ENCODE measurements at places on chromosomes 3 and 15. TPM values are rescaled to one million over a fixed set of nuclear protein-coding genes. Genes with fewer than 3 reads are reported as not detected.

The THSD4 gene
- total RNA-seq = not detected

The INKA1 gene
- total RNA-seq = 7.6 TPM

- no peak for DNase-seq
Measured at GRCh38 chr15:83960192-83960829, 275.3 kb upstream of the GOLGA6L4 start.

- no peak for DNase-seq
Measured at GRCh38 chr3:128942161-128942952, 51.5 kb downstream of the CFAP92 start.

- no peak for DNase-seq
Measured at GRCh38 chr3:99212969-99213368, 311.5 kb upstream of the DCBLD2 start.
